Cortex of kidney (tissue), 1 donor: ENCODE measurements at places on chromosomes 1 and 21.

- DNase-seq: no peak
These were observed 23.6 kb downstream of the GPA33 start for GRCh38 chr1:167066333-167067122.

- no peak for DNase-seq
These were observed at the start of gene CD101 for GRCh38 chr1:117001254-117001927. TSS of gene CD101 (plus strand) at chr1:117001760. CDS start at chr1:117001818, 58 bp downstream.

DNA sequence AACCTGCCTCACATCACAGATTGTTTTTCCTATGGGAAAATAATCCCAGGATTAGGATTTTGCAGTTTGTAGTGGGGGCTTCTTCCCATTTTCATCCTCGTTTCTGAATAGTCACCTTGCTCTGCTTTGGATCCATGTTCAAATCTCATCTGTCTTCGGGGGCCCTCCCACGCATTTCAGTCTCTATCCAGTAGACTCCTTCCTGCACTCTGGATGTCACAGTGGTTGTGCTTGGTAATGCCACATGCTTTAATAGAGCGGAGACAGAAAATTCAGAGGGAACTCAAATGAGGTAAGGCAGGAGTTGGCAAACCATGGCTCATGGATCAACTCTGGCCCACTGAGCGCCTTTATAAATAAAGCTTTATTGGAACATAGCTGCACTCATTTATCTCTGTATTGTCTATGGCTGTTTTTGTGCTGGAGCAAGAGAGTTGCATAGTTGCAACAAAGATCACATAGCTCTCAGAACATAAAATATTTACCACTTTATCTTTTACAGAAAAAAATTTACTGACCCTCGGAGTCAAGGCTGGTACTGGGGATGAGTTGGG lies 101.0 kb downstream of the SPATA46 start:
- no peak for DNase-seq

- DNase-seq: no peak
These were observed 114.9 kb downstream of the SIK1 start for GRCh38 chr21:43312011-43312410.

GRCh38 chr1:25863486-25864262 lies 4.4 kb upstream of the AUNIP start:
- DNase-seq: no peak

GRCh38 chr21:38496224-38496623 lies 2.1 kb downstream of the ERG start:
- DNase-seq: no peak

- no peak for DNase-seq
These were observed 12.2 kb downstream of the PTCH2 start for GRCh38 chr1:44830900-44831304.

DNA sequence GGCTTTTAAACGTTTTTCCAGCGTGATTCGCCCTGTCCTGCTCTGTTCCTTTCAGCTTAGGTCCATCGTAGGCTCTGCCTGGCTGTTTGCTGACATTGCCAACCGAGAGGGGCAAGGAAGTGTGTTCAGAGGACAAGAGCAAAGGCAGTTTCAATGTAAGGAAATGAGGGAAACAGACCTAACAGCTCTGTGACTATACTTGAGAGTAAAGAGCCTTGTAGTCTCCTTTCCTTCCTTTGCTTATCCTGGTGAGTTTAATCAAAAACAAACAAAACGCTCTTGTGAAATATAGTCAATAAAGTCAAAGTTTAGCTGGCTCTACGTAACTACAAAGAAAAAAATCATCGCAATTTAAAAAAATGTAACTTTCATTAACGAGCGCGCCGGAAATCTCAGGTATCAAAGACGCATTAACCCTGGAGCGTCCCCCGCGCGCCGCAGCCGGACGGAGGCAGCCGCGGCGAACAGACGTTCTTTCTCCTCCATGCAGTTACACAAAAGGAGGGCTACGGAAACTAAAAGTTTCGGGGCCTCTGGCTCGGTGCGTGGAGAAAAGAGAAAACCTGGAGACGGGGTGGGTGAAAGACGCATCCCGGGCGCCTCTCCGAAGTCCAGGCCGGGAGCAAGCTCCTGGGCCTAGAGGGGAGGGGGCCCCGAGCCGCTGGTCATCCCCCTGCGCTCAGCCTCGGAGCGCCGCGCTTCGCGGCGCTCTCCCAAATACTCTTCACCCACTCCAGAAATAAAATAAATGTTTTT lies 617 bp upstream of the ADGRL2 start:
- DNase-seq: no peak

GRCh38 chr1:32725615-32725982 lies 23.0 kb upstream of the SYNC start:
- DNase-seq: no peak

- no peak for DNase-seq
These were observed 13.6 kb downstream of the EVA1C start for GRCh38 chr21:32426066-32426465.

- DNase-seq: no peak
These were observed 57.0 kb downstream of the DPH5 start for GRCh38 chr1:100968621-100969020.

DNA sequence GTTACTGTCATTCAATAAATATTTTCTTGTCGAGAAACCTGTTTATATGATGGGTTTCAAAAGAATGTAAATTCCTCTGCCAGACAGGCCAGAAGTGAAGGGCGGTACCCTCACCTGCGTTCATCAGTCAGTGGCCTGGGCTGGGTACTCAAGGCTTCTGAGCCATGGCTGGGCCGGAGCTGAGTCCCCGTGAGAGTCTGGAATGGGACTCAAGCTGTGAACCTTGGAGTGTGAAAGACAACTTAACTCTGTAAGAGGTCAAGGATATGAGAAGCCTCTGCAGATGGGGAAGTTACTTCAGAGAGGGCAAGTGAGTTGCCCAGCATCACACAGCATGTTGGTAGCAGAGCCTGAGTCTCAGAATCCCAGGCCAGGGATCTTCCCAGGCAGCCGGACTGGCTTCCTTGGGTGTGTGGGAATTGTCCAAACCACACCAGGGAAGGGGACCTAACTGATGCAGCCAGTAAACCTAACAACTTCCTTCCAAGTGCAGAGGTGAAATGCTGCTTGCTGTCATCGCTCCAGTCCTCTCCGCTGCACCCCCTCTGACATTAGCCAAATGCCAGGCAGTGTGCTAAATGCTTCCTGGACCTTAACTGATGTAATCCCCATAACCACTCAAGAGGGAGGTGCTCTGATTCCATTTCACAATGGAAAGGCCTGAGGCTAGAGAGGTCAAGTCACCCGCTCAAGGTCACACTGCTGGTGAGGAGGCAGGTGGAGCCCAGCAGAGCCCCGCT lies 4.8 kb downstream of the DISP3 start:
- DNase-seq: no peak

DNA sequence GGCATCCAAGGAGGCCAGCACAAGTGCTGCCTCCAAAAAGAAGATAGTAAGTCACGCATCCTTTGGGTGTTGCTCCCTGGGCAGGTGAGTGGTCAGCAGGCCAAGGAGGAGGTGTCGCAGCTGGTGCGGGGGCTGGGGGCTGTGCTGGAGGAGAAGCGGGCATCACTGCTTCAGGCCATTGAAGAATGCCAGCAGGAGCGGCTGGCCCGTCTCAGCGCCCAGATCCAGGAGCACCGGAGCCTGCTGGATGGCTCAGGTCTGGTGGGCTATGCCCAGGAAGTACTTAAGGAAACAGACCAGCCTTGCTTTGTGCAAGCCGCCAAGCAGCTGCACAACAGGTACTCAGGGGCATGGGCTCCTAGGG lies 4.3 kb downstream of the TRIM46 start:
- no peak for DNase-seq

GRCh38 chr1:153361480-153362109 lies 3.9 kb downstream of the S100A9 start:
- DNase-seq: no peak

DNA sequence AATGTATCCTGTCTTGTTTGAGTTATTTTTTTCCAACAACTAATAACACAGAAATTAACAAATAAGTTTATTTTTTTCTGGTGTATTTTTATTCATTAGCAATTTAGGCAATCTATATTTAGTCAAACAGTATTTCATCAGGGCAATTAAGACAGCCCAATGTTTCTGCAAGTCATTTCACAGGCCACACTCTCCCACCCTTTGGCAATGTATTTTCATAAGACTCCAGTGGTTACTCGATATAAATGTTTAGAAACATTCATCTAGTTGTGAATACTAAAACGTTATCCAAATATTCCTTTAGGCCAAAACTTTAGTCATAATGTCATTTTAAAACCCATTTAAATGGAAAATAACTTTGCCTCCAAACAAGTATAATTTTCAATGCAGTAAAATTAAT lies 142.1 kb downstream of the KCNT2 start:
- DNase-seq: no peak

DNA sequence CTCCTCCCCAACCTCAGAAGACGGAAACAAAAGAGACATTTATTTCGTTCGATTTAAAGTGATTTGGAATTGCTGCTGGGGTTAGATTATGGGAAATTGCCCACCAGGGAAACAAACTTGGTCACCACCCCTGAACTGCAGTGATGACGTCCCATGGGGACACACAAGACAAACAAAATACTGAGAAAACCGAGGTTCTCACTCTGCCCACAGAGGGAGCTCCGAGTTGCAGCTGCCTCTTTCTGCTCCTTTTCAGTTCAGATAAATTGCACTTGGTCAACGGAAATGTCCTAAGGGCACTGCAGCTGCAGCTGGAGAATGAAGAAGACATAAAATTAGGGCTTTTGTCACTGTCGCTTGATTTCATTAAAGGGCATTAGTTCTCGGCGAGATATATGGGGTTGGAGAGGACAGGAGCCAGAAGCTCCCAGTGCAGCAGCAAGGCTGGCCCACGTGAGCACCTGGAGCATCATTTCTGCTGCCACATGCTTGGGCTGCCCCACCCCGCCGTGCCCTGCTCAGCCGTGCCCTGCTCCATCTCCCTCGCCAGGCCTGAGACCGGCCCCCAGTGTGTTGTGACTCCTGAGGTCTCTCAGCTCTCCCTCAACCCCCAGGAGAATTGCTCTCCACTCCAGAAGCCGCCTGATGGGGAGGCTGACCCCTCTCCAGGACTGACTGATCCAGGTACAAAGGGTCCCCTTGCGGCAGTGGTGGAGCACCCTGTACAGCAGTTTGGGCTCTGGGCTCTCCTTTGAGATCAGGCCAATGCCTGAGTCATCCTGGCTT lies 231.7 kb upstream of the AJAP1 start:
- no peak for DNase-seq

DNA sequence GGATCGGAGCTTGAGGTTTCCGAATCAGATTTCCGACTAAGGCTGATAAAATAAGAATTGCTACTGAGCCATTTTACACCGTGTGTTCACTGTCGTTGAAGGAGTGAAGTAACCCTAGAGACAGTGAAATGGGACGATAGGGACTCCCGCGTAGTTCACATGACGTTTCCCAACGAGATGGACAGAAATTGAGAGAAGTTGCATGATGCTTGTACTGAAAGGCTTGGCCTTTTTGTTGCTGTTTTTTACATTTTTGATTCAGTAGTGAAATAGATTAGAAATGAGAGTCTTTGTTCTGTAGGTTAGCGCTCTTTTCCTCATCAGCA lies 1.2 kb downstream of the KHDRBS1 start:
- no peak for DNase-seq

- DNase-seq: no peak
These were observed 32.0 kb downstream of the S100A6 start for GRCh38 chr1:153503766-153504165.

- DNase-seq: no peak
These were observed 65.4 kb upstream of the IPO9 start for GRCh38 chr1:201763455-201764140.

GRCh38 chr1:88998716-88999115 lies 6.3 kb upstream of the KYAT3 start:
- no peak for DNase-seq

- no peak for DNase-seq
These were observed 140.7 kb upstream of the WNT4 start for GRCh38 chr1:22283596-22283995.

DNA sequence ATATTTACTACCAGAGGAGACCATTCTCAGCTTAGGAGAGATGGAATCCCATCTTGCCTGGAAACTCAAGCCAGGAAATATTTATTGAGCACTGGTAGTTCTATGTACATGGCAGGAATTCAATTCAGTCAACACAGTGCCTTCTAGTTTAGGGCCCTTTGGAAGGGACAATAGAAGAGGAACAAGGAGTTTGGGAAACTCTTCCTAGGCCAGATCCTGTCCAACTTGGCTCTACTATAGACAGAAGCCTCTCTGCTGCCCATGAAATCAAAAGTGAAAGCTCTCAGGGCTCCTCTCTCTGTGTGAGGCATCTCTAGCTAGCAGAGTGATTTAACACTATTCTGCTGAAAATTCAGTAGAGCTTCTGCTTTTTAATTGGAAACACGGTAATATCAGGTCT lies 244.6 kb upstream of the MAP1LC3C start:
- DNase-seq: no peak

GRCh38 chr1:5577255-5578040 lies 414.8 kb downstream of the NPHP4 start:
- DNase-seq: no peak

DNA sequence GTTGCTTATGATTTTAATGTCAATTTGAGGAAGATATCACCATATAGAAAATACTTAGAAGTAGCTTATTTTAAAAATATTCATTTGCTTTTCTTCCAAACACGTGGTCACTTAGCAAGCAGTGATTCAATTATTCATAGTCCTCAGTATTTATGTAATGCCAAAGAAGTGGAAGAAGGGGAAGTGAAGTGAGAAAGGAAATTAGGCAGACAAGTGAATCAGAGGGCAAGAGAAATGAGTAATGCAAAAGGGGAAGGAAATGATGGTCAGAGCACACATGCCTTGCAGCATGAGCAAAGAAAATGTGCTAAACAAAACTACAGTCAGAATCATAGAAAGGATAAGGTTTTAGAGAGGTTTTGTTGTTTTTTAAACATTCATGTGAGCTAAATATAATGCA lies 31.8 kb downstream of the SDCCAG8 start:
- no peak for DNase-seq

- no peak for DNase-seq
These were observed 56.3 kb downstream of the KIAA0040 start for GRCh38 chr1:175136246-175136645.

DNA sequence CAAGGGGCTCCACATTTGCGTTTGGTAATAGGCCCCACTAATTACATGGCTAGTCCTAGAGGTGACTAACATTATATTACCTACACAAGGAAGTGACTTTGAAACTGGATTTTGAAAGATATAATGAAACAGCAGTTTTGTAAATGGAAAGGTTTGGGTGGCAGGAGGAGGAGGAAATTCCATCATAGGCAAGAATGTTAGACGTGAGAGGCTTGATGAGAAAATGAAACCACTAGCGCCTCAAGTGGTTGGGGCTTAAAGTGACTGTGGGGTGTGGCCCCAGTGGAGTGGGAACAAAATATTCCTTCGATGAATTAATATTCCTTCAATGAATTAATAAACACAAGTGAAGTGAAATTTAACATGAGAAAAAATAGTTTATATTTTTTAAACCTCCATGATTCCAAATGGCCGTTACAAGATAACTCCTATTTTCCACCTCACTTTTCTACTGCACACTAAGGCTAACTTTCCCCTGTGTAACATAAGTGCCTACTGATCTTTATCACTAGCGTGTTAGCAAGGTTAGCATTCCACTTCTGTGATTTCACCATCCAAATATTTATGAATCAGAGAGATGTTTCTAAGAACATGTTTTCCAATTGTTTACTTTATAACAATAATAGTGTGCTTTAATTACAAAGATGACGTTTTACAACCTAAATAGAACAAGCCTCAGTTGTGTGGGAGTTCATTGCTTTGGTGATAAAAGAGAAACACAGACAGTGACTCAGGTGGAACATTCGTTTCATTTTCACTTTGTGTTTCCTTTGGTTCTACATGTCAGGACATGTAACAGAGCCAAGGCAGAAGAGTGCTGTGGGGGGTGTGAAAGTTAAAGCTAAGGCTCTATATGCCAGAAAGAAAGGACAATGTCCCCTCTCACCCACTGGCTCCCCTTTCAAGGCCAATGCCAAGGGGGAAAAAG lies 12.5 kb upstream of the ATF3 start:
- no peak for DNase-seq
